ENCODE measurements at places on chromosomes 11 and 22. TPM values are rescaled to one million over a fixed set of nuclear protein-coding genes. Genes with fewer than 3 reads are reported as not detected.

The IL18 gene
- total RNA-seq = not detected

GRCh38 chr22:31871480-31871879 lies 72.9 kb upstream of the YWHAH start:
- DNase-seq = no peak

GRCh38 chr11:121257289-121257688 lies 35.3 kb upstream of the SC5D start:
- DNase-seq = no peak

DNA sequence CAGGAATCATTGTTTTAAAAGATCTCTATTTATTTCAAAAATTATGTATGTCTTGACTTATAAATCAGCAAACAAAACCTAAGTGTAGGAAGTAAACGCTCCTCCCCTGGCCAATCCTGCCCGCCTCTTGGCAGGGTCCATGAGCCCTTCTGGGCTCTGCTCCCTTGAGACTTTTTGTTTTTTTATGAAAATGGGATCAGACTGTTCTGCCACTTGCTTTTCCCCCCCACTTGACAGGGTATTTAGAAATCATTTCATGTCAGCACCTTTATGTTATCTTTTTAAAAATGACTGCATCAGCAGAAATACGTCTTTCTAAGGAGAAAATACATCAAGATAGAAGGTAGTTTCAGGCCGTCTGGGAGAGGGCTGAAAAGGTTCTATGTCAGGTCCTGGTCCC lies 35.6 kb downstream of the FBLN1 start:
- DNase-seq = no peak

DNA sequence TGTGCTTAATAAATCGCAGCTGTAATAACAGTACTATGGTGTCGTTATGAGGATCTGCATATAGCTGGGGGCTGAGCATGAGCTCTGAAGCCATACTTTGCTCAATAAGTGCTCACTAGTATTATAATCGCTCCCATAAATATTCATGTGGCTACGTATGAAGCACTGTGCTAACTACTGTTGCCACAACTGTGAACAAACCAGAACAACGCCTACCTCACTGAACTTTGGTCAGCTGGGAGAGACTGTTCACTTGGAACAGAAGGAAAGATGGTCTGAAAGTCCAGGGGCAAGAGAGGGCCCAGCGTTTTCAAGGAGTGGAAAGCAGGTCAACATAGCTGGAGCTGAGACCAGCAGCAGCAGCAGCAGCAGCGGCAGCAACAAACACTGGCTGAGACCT lies 141.6 kb downstream of the EFCAB6 start:
- DNase-seq = no peak

DNA sequence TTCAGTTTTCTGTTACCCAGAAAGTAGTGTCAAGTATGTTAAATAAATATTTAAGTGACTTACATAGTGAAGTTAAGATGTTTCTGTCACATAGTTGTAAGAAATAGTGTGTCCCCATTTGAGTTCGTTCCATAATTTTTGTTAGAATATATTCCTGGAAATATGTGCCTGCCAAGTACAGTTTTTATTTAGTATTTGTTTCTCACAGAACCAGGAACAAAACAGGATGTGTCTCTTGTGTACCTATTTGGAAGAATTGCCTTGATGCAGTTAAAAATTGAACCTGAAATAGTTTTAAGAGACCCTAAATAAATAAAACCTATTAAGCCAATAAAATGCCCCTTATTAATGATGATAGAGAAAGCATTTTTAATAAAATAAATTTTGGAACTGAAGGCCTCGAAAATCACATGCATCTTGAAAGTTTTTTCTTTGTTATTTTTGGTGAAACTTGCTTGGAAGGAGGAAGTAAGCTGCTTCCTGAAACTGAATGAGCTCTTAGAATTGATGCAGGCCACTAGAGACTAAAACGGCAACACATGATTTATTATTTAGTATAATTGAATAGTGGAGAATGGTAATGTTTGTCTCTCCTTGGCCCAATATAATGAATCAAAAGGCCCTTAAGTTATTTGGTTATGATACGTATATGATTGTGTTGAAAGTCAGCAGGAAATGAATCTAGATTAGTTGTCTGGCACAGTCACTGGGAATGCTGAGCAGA lies 55.9 kb downstream of the SWAP70 start:
- peak; percentile 11 for DNase-seq

DNA sequence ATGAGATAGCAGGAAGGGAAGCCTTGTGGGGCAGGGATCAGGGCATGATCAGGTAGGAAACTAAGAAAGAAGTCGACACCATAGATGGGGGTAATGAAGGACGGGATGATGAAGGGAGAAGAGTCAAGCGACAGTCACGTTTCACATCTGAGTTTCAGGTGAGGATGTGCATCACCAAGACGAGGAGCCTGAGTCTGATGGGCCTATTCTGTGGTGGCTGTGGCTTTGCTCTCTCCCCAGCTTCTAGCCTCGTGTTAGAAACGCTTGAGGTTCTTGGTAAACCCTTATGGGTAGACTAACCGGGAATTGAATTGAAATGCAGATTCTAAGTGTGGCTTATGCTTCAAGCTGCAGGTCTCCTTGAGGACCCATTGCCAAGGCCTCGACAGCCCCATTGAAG lies 45.6 kb upstream of the LMO1 start:
- no peak for DNase-seq
